Common myeloid progenitor, CD34-positive (primary cell): ENCODE measurements at places on chromosomes 6 and 20.

DNA sequence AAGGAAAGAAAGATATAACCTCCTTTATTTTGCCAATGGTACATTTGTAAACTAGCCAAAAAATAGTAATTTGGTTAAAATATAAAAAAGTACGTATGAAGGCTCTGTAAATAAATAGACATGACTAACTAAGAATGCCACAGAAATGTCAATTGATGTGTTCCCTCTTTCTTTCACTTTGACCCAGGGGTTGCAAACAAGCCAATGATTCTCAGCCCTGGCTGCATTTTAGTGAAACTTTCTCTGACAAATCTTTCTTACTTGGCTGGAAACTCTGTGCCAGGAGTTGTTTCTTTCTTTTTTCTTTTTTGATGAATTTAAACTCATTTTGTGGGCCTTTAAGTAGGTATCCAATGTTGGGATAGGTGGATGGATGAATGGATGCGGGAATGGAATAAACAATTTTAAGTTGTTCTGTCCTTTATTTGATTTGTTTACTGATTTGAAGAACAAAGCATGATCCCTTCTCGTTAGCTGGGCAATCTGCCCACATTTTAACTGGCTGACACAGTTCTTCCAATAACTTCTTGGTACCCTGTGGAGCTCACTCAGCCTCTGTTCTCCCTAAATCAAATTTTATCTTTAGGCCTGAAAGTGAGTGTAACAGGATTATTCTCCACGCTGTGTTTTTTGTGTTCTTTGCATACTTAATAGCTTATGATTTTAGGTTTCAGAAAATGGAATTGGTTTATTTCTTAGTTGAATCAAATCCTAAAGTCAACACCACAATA, 58.6 kb upstream of the GCLC start:
- no peak for DNase-seq

- no peak for DNase-seq
Measured at GRCh38 chr6:157283330-157283898, 39.9 kb downstream of the TMEM242 start.

GRCh38 chr20:34185766-34186620, 55.2 kb upstream of the ASIP start:
- DNase-seq: no peak

DNA sequence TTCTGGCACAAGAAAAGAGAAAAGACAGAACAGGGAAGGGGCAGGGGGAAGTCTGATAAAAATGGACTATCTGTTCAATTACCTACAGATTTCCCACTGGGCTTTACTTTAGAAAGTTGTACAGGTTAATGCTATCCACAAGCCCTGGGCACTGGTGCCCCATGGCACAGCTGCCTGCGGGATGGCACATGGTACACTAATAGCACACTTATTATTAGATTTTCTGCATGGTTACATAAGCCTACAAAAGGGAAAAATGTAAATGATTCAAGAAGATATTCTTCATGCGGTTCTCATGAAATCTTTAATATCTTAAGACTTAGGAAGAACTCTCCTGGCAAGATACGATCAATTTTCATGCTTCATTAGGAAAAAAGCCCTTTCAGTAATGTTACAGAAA, 137.5 kb downstream of the GMPR start:
- no peak for DNase-seq
